ENCODE measurements at places on chromosomes 3 and 15.

- DNase-seq: no peak
These were observed 21.2 kb downstream of the PRKAR2A start for GRCh38 chr3:48826451-48826850.

DNA sequence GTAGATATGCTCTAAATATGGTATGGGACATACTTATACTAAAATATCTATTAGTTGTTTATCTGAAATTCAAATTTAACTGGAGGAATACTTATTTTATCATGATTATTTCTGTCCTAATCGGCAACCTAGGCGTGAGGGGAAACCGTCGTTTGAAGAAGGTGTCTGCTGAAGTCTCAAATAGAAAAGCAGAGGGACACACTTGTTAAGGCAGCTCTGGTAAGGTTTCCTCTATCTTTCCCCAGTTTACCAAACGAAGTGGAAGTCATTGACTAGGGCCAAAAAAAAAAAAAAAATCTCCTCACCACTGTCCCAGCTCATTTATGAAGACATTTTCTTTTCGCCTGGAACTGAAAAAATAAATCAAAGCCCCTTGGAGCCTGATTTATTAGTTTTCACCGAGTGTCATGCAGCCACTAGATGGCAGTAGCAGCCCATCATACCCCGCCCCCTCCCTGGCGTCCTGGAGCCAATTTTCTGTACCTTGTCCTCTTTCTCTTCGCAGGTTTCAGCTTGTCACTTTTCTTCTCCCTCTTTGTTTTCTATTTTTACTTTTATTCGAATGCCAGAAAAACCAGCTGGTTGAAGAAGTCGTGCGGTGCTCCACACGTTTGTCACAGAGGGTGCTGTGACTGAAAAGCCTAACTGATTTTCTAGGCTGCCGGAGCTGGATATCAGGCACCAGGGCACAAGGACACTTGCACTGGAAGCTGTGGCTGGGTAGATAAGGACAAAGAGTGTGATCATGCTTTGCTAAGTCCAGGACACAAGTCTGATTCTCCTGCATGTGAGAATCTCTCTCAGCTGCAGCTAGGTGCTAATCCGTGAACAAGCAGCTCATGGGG is 238.7 kb downstream of the ZPLD1 start:
- peak; percentile 28 for DNase-seq

DNA sequence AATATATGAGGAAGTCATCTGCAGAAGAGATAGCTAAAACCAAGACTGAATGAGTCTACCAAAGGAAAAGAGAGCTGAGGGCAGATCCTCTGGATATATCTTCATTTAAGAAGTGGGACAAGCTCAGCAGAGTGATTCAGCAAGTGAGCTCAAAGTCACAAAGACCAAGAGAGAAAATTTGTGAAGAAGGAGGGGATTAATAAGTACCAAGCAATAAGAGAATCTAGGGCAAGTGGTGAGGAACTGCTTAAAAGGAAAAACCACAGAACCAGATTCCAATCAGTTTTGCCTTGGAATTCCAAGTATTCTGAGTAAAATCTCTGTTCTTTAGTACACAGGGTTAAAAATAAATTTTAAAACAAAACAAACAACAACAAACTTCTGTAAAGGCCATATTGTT is 3.6 kb downstream of the EHHADH start:
- no peak for DNase-seq

DNA sequence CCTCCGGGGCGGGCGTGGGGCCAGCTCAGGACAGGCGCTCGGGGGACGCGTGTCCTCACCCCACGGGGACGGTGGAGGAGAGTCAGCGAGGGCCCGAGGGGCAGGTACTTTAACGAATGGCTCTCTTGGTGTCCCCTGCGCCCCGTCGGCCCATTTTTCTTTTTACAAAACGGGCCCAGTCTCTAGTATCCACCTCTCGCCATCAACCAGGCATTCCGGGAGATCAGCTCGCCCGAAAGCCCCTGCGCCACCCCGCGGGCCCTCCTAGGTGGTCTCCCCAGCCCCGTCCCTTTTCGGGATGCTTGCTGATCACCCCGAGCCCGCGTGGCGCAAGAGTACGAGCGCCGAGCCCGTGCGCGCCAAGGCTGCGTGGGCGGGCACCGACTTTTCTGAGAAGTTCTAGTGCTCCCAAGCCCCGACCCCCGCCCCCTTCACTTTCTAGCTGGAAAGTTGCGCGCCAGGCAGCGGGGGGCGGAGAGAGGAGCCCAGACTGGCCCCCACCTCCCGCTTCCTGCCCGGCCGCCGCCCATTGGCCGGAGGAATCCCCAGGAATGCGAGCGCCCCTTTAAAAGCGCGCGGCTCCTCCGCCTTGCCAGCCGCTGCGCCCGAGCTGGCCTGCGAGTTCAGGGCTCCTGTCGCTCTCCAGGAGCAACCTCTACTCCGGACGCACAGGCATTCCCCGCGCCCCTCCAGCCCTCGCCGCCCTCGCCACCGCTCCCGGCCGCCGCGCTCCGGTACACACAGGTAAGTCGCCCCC is at the start of gene THBS1:
Gene THBS1 (plus strand): TSS at position 595 of the 757 bp plus-strand sequence. CDS start 779 bp downstream, outside the sequence.
- DNase-seq: no peak

GRCh38 chr3:185716436-185717108 is 108.3 kb downstream of the IGF2BP2 start:
- DNase-seq: no peak

GRCh38 chr3:38210141-38210757 is 44.9 kb downstream of the OXSR1 start:
- peak; percentile 1 for DNase-seq

- no peak for DNase-seq
These were observed 67.4 kb upstream of the RPL35A start for GRCh38 chr3:197882586-197882985.

GRCh38 chr3:126391631-126392030 is 3.1 kb upstream of the CFAP100 start:
- DNase-seq: no peak

GRCh38 chr15:70190965-70191364 is 93.2 kb upstream of the TLE3 start:
- DNase-seq: no peak

DNA sequence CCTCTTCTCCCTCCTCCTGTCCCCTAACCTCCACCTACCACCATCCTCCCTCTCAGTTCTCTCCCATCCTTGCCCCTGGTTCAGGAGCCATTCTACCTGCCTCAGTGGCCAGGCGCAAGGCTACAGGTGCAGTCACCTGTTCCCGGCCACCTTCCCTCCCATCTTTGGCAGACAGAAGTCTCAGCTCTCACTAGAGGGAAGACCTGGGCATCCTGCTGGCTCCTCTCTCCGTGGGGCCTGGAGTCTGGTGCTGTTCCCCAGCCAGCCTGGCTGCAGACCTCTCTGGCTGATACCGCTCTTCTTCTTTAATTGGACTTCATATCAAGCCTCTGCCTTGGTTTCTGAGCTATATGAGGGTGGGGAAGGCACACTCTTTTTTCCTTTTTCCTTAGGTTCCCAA is 53.0 kb upstream of the SLC6A1 start:
- DNase-seq: no peak

DNA sequence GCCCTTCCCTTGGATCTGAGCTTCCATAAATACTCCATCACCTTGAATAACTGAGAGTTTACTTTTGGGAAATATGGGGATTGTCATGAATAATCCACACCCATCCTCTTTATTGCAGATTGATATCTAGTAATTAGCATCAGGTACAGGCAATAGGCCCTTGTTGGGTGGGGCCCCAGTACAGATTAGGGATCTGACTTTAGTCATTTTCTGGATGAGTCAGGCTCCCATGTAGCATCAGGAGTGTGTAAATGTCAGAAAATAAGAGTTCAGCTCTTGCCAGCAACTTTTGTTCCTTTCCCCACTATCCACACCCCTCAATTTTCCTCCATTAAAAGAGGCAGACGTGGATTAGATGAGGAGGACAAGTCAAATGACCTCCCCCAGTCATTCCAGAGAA is 17.7 kb upstream of the SNRK start:
- no peak for DNase-seq

- no peak for DNase-seq
These were observed 4.3 kb downstream of the SELENOT start for GRCh38 chr3:150607267-150608065.

GRCh38 chr3:135869439-135870105 is 96.0 kb upstream of the PPP2R3A start:
- no peak for DNase-seq

Data from GM19239 (cell line).